ENCODE measurements at places on chromosomes 1 and 21.

- no peak for DNase-seq
Observed at GRCh38 chr1:171794085-171794484, 12.6 kb downstream of the METTL13 start.

GRCh38 chr21:14875186-14875585 is 189.6 kb downstream of the NRIP1 start:
- DNase-seq = no peak

- no peak for DNase-seq
Observed at GRCh38 chr1:101264697-101265096, 27.9 kb downstream of the S1PR1 start.

DNA sequence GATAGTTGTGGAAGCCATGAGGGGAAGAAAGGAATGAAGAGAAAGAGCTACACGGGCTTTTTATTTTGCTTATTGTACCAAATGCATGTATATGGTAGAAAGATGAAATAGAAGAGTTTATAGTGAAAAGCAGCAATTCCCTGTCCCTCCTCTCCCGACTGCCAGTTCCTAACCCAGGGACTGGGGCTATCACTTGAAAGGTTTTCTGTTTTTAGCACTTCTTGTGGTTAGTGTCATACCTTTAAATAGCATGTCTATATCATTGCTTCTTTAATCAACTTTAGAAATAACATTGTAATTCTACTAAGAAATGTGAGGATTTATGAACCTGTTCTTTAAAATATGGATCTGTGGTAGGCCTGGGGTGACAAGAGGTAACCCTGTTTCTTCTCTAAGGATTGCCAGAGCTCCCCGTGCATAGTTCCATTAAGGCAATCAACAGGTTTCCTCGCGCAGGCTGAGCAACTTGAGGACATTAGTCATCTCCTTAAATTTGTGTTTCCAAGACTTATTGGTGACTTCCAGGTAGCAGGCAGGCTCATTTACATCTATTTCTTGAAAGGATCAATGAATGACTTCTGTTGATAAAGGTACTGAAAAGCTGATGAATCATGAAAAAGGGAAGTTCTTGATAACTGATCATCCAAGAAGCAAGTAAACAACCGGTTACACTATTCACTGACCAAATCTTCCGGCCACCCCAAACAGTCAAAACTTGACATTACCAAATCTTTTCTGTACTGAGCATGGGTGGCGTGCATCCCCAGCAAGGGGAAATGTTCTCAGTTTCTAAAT is 37.8 kb upstream of the S1PR1 start:
- no peak for DNase-seq

DNA sequence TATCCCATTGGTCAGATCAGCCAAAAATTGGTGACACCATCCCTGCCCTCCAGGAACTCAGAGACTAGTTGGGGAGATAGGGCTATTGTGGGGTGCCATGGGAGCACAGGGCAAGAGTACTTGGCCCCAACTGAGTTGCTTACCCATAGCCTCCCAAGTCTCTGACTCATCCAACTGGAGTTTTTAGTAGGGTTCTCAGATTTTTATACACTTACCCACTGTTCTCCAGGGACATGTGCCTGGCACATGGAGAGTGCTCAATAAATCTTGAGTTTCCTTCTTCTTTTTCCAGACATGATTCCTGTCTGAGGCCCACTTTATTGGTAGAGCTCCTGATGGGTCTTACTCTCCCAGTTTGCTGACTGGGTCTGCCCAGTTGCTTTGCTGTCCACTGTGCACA is 56.7 kb downstream of the OVGP1 start:
- DNase-seq = no peak

DNA sequence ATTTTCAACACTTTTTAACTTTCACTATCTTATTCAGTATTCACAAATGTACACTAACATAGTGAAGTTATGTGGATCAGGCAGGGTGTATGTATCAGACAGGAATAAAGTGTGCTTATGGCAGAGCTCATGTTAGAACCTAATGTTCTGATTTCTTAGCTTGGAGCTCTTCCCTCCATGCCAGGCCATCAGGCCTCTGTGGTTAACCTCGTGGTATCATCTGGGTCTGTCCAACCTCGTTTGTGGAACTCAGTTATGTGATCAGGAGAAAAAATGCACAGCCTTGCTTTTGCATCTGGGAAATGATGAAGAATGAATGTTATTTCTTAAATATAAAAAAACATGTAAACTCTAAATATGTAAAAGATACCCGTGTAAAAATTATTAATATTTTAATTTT is 86.9 kb downstream of the MPZL1 start:
- DNase-seq = no peak

All from GM06990 (cell line).